ENCODE measurements at places on chromosomes 13 and 19.
A peak's percentile ranks its signal among the peaks of the same experiment; 100 is the strongest.

DNA sequence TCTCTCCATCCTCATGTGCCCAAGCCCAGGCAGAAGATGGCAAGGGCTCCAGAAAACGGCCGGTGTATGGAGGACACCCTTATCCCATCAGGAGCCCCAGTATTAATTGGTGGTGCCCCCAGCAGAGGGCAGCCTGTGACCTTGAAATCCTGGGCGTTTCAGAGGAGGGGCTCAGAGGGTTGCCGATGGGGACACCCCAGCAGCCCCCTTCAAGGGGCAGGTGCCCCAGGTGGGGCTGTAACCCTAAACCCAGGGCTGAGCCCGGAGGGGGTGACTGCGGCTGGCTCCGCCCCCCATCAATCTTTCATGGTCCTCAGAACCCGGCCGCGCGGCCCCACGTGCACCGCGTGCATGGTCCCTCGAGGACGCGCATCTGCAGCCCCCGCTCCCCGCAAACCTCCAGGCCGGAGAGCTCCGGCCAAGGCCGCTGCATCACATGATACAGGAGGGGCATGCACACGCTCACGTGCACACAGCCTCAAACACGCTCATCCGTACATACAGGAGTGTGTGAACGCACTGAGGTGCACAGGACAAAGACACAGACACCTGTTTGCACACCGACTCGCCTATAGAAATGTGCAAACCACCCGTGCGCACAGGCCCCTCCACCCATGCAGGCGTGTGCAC is 949 bp downstream of the RAB3A start:
- DNase-seq: no peak

DNA sequence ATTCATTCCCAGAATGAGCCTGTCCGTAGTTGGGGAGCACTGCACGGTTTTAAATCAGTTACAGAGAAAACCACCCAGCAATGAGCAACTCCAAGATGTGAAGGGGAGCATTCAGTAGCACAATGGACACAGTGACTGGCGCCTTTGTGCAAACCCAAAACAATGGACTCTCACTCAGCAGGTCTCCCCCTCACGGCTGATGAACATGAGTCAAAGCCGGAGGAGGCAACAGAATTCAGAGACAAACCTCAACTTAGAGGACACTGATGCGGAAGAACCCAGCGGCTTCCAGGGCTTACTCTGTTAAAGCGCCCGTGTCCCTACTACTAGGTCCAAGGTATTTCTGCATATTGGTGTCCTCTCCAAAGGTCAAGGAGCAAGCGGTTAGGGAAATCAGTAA is 17.7 kb downstream of the PLEKHF1 start:
- no peak for DNase-seq

GRCh38 chr13:83449668-83450395 is 432.4 kb downstream of the SLITRK1 start:
- DNase-seq: no peak

- no peak for DNase-seq
Observed at GRCh38 chr13:42174344-42175162, 97.4 kb upstream of the AKAP11 start.

DNA sequence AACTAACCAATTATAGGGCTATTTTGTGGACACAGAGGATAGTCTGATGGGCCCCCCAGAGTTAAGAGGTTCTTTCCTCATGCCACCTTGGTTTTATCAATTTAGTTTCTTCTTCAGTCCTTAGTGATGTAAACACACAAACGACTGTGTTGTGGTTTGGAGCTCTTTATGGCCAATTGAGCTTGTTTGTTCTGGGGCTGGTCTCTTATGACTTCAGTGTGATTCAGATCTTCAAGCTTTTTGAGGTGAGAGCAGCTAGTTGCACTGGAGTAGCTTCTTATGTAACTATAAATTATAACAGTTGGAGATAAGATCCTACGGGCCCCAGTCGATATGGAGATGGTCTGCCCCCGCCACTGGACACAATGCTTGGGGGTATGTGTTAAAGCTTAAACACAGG is 22.0 kb upstream of the GJB6 start:
- DNase-seq: no peak

GRCh38 chr13:69461397-69461796 is 646.2 kb upstream of the ATXN8OS start:
- DNase-seq: peak; percentile 0

GRCh38 chr19:56155124-56155687 is 14.1 kb downstream of the ZNF444 start:
- DNase-seq: no peak

DNA sequence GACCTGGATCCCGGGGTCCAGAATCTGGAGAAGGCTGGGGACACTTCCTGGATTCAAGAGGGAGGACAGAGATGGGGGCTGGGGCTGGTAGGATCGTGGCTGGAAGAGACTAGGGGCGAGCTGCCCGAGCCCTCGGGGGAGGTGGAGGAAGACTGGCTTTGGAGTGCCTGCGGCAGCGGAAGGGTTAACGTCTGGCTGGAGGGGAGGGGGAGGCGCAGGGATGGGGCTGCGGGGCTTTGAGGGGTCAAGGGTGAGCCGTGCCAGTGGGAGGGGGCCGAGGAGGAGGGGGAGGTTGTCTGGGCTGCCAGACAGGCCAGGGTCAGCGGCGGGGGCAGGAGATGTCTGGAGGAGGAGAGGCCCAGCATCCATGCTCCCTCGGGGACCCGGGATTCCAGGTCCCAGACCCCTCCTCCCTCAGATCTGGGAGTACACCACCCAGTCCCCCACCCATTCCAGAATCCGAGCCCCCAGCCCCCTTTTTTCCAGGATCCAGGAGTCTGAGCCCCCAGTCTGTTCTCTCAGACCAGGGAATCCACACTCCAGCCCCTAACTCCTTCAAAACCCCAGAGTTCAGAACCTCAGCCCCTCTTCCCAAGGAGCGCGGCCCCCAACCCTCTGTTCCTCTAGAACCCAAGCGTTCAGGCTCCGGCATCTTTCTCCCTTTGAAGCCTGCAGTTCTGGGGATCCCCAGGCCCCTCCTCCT is 3.2 kb upstream of the SPACA6 start:
- DNase-seq: peak; percentile 42

DNA sequence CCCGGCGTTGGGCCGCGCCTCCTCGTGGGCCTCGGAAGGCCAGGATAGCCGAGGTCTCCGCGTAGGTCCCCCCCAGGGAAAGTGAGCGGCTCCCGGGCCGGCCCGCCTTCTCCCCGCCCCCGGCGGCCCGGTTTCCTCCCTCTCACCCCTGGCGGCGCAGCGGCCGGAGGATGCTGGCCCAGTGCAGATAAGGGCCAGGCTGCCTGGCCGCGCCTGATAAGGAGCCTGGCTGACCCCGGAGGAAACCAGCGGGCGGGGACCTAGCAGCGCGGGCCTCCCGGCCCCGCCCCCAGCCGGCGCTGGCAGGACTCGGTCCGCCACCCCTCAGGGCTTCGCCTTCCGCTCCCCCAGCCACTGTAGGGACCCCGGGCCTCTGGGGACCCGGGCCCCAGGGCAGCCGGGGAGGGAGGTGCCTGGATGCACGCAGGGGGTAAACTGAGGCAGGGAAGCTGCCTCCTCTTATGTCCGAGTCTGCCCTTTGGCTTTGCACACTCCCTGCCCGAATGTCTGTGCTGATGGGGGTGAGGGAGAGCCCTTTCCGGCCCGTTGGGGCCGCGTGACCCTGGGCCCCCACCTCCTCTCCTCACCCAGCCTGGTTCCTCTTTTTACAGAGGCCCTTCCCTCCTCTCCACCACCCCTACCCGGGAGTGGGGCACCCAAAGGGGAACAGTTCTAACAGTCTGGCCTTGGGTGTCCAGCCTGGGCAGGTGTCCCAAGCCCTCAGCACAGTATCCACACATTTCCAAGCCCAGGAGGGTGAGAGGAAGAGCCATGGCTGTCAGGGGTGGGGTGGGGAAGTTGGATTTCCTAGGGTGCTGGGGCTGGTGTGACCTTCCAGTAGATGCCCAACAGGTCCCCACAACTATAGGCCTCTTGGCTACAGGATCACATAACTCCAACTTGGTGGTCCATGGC is at the start of gene LYL1:
Gene LYL1, minus strand, starts transcription at position 193 of the 915 bp plus-strand sequence. CDS start 1,687 bp downstream, outside the sequence.
- no peak for DNase-seq

DNA sequence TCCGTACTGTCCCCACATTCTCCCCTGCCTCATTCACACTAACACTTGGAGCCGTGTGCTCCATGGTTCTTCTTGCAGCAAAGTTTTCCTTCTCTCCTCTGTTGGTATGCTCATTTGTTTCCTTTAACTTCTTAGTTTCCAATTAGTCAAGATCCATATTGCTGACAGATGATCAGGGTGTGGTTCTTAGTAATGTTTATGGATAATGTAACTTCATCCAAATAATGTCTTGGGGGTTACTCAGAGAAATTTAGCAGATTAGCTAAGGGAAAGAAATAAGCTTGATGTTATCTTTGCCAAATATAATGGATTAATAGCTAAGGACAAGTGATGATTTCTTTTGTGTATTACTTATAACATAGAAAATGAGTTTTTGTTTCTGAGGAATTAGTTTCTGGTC is 174.4 kb downstream of the NUFIP1 start:
- DNase-seq: no peak

DNA sequence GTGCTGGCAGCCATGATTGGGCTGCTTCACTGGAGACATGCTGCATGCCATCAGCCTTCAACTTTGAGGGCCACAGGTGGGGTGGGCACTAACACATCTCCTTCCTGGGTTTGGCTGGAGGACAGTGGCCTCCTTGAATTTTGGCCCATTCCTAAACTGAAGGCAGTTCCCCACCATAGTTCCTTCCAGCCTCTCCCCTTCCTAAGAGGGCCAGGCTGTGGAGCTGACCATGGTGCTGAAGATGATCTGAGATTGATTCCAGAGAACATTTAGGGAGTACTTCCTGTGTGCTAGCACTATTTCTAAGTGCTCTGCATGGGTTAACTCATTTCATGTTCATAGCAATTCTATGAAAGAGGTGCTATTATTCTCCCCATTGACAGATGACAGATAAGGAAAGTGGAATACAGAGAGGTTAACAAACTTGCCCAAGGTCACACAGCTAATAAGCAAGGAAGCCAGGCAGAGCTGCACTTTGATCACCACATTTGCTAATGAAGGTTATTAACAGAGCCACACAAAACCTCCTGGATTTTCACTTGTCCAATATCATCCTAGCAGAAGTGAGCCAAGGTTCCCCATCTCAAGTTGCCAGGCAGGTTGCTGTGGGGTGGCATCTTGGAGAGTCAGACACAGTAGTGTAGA is 175.3 kb downstream of the ZIC5 start:
- peak; percentile 18 for DNase-seq

GRCh38 chr19:28656644-28657043 is 556.3 kb downstream of the UQCRFS1 start:
- DNase-seq: no peak

DNA sequence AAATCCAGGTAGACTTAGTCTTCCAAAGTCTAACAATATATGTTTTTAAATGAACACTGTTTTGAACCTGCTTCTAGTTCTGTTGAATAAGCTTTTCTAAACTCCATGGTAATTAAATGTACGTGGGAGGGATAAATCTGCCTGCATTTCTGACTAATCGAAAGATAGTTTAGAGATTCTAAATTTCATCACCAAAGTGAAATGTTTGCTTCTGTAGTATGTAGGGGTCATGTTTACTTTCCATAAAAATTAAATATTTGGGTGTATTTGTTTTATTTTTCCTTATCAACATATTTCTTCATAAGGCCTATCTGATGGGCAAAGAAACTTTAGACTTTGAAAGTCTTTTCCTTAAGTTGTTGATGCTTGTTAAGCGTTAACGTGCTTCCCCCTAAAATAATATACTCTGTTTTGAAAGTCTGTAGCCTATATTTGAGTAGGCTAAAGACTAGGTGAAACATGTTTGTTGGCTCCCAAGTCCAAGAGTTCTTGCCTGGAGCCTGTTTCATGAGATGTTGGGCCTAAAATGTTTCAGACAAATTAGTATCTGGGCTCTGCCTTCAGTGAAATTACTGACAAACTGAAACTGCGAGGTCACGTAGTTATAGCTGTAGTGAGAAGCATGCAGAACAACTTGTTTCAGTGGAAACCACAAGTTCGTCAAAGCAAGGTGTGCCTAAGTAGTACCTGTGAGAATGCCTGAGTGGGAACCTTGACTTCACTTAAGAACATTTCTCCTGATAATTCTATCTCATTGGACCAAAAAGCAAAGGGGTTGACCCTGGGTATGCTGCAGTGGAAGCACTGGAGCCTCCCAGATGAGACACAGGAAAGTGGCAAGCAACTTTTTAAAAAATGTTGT is 126.2 kb downstream of the LMO7 start:
- peak; percentile 74 for DNase-seq

GRCh38 chr13:93976528-93976927 is 503.0 kb downstream of the DCT start:
- DNase-seq: no peak

GRCh38 chr13:70408865-70409264 is 300.6 kb upstream of the KLHL1 start:
- no peak for DNase-seq

DNA sequence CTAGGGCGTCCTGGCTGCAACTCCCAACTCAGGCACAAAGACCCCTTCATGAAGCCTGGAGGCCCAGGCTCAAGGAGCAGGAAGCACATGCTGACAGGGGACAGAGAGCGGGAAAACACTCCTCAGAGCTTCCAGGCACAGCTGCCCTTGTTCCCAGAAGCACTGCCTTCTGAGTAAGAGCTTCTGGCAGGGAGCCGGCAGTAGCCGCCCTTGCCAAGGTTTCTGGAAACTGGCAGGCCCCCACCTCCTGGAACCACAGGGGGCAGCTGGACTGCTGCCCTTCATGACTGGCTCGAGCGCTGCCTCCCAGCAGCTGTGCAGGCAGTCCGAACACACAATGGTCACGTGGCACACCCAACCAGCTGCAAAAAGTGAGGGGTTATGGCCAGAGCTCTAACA is 33.6 kb upstream of the EPHX3 start:
- no peak for DNase-seq

DNA sequence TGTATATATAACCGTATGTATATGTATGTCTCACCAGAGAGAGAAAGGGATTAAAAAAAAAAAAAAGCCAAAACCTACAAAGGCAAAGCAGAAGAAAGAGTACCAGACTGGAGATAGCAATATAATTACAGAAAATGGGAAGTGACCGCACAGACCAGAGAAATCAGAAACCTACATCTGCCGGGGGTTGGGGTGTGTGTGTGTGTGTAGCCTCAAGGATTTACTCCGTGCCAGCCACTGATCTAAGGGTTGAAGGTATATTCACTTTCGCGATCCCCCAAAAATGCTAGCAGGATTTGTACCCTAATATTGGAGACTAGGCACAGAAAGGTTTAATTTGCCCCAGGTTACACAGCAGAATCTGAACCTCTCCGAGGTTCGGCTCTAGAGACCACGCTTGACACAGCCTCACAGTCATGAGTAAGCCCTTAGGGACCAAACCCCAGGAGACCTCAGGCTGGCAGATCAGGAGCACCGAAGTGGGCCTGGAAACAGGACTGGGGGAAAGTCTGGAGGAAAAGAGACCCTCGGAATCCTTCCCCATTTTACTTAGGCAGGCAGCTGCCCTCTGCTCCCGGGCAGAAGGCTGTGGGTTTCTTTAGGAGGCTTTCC is 14.8 kb downstream of the ARL11 start:
- DNase-seq: no peak

- no peak for DNase-seq
Observed at GRCh38 chr19:5115351-5115750, 146.4 kb downstream of the KDM4B start.
